ENCODE measurements at places on chromosomes 16 and 17.

DNA sequence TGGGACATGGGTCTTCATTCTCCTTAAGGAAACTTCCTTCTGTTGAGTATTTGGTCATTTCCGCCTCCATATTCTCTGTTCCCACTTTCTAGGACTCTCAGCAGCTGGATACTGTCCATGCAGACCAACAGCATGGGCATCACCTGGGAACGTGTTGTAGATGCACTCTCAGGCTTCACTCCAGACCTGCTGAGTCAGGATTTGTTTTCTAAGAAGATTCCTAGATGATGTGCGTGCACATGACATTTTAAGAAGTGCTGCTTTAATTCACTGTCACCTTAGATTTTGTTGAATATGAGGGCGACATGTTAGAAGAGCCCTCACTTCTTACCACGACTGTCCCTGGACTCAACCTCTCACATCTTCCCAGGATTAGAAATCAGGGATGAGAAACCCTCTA lies 10.0 kb upstream of the SDK2 start:
- DNase-seq: no peak

DNA sequence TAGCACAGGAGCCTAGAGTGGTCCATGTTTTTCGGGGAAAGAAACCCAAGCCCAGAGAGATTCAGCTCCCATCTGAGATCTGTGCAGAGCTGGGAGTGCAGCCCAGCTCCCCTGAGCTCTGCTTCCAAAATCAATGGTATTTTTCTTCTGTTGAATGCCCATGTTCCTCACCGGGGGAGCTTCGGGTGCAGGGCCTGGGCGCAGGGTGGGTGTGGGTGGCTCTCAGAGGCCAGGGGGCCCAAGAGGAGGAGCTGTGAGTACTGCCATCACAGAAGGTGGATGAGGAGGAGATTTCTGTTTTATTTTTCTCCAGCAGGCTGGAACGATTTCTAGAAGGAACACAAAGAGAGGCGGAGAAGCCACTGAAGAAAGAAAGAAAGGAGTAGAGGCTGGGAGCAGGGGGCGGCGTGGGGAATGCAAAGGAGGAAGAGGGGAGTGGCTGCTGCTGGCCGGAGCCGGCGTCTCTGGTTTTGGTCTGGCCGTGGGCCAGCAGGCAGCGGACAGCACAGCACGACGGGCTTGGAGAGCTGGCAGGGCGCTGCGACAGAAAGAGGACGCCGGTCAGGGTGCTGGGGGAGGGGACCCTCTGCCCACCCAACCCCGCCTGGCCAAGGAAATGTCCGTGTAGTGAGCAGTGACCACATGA lies 76.2 kb upstream of the KSR1 start:
- DNase-seq: no peak

DNA sequence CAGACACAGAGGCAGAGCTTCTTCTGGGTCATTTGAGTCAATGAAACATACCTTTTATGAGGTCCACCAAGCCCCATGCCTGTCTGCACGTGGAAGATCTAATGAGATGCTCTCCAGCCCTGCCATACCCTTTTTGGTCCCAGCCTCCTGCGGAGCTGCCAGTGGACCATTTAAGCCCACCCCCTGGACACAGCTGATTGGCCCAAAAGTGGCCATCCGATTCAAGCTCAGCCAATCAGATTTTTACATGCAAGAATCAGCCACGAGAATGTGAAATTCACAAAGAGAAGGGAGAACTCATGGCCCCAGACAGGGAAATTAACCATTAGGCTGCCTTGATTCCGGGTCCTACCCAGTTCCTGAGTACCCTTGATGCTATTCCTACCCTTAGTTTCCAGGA lies 231.0 kb upstream of the EEF2KMT start:
- DNase-seq: no peak

- peak; percentile 31 for DNase-seq
These were observed 26.9 kb upstream of the RPL38 start for GRCh38 chr17:74176546-74177001.

- no peak for DNase-seq
These were observed 64.6 kb downstream of the KPNA2 start for GRCh38 chr17:68100000-68100641.

- DNase-seq: no peak
These were observed 2.3 kb downstream of the FDXR start for GRCh38 chr17:74870512-74870911.

- no peak for DNase-seq
These were observed 23.7 kb upstream of the CDH1 start for GRCh38 chr16:68713361-68713760.

DNA sequence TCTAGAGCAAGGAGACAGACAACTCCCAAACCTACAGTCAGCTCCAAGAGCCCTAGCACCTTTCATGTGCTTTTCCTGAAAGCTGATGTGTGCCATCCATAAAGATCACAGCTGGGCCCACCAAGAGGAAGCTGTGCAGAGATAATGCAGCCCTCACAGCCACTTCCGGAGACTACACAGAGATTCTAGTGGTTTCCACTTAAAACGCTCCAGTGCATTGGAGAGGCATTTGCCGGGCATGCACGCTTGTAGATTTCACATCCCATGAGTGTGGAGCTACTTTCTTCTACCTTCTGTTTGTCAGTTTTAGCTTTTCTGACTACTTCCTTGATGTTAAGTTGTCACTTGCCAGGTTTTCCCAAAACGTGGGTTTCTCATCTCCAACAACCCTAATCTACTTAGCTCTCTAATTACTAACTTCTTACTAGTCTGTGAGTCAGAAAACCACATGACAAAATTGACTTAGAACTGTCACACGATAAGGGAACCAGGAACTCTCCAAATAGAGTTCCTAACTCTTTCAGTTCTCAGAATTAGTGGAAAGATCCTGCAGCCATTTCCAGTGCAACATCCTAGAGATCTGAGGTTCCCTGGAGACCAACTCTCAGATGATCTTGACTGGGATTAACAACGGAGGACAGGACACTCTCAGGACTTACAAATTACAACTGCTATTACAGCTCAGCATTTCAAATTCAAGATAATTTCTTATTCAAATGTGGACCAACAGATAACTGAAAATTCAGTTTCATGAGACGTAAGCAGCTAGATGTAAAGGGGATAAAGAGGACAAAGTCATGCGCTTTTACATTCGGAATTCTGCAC lies 28.6 kb downstream of the PMP22 start:
- no peak for DNase-seq

GRCh38 chr16:78235168-78235800 lies 135.8 kb downstream of the WWOX start:
- DNase-seq: no peak

DNA sequence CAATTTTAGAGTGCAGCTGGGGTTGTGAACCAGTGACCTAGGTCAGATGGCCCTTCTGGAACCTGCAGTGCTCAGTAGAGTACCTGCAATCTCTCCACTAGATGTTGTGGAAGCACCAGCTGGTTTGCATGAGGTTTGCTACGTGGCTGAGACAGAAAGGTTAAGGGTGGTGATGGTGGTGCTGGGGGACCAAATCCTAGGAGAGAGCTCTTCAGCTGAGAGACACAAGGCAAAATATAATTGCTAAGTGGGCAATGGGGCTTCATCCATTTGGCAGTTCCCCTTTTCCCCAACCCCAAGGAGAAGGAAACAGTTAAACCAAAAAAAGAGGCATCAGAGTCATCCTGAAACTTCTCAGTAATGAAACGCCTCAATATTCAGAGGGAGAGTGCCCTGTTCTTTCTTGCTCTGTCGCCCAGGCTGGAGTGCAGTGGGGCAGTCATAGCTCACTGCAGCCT lies 13.9 kb downstream of the ITPRIPL2 start:
- no peak for DNase-seq

GRCh38 chr16:48003206-48003907 lies 152.4 kb downstream of the ABCC12 start:
- DNase-seq: no peak

DNA sequence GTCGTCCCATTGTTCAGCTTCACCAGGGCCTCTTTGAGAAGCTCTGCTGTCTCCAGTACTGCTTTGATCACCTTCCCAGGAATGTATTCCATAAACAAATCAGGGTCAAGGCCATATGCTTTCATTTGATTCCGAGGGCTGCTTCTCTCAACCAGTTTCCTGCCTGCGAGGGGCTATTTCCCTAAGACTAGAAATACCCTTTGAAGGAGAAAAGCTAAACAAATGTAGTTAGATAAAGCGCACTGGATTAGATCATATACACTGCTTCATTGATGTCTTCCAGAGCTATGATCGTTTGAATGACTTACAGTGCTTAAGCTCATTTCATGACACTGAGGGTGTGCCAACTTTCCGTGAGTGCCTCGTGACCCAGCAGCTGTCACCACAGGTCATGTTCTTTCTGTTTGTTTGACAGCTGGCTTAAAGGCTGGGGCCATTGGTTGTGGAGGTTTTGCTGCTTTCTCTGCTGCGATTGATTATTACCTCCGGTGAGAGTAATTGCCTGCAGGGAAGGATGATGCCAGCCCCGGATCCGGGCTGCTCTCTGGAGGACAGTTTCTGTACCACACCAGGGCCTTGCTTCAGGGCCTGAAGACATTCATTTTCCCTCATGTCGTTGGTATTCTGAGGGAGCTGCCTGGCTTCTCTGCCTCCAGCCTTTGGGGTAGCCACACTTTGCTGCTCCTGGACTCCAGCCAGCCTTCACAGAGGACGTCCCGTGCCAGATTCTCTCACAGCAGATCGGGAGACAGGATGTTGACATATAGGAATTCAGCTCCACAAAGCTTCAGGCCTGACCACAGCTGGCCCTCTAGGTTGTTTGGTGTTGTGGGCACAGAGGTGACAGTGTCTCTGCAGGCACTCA lies 3.9 kb downstream of the TIMM22 start:
- no peak for DNase-seq

DNA sequence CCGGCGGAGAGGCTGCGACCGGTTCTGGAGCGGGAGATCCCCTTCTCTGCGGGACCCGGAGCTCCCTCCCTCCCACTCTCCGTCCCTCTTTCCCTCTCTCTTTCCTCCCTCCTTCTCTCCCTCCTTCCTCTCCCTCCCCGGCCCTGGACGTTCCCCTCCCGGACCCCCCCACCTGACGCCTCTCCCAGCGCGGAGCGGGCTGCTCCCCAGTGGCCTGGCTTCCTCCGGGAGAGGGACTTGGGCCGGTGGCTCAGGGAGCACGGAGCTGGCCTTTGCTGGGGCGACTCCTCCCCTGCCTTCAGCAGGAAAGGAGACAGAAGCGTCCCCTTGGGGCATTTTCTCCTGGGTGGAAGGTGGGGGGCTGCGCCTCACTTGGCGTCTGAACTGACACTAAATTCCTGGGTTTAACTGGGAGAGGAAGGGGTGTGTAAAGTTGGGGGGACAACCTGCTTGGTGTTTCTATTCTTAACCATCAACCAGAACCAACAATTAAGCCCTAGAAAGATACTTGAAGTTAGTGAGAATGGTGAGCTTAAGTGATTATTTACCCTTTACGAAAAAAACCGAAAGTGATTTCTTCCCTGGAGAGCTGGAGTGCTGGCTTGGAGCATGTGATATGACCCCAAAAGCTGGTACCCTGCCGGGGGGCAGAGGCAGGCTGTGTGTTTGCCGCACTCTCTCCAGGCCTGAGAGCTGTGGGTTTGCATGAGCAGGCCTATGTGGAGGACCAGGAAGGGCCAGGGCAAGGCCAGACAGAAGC lies 775 bp downstream of the SPIRE2 start:
- DNase-seq: no peak

- no peak for DNase-seq
These were observed 26.1 kb downstream of the UBE2O start for GRCh38 chr17:76426853-76427252.

DNA sequence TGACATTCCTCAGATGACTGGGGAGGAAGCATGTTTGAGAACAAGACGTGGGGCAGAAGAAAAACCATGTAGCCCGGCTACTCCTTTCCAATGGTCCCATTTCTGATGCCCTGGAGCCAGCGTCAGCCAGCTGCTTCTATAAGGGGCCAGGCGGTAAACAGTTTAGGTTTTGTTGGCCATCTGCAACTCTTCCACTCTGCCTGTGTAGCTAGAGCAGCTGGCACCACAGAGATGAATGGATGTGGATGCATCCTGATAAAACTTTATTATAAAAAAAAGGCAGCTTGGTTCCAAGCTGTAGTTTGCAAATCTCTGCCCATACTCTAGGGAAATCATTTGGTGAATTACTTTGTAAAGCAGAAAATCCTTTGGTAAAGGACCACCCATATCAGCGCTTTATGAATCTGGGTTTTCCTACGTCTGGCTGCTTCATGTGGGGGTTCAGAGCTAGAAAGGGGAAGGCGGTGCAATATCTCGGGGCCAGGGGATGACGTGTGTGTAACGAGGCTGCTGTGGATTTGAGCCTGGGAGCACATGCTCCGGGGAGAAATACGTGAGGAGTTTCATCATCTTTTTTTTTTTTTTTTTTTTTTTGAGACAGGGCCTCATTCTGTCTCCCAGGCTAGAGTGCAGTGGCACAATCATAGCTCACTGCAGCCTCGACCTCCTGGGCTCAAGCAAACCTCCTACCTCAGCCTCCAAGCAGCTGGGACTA lies 3.4 kb upstream of the SRL start:
- DNase-seq: no peak

- DNase-seq: no peak
These were observed 8.7 kb upstream of the ADGRG1 start for GRCh38 chr16:57619606-57620334.
